ENCODE measurements at places on chromosomes 12 and 14.

GRCh38 chr14:93928184-93929047, 1.3 kb downstream of the FAM181A start:
- no peaks in the 10 kb centered on the region for H3K4me1 ChIP-seq
- DNase-seq = no peak
- H3K27me3 ChIP-seq = no peaks in the 10 kb centered on the region

- no peak overlapping the region for H3K4me3 ChIP-seq
- H3K27me3 ChIP-seq = no peaks in the 10 kb centered on the region
- DNase-seq = no peak
- no peaks in the 10 kb centered on the region for H3K4me1 ChIP-seq
Measured at GRCh38 chr12:87185367-87185766, 843.8 kb downstream of the C12orf50 start.

GRCh38 chr12:63930971-63931370, 86.5 kb downstream of the SRGAP1 start:
- H3K27me3 ChIP-seq = no peaks in the 10 kb centered on the region
- H3K27ac ChIP-seq = no peak overlapping the region
- DNase-seq = no peak
- no peaks in the 10 kb centered on the region for H3K36me3 ChIP-seq

- no peak for DNase-seq
- no peak overlapping the region for H3K27ac ChIP-seq
- no peaks in the 10 kb centered on the region for H3K4me1 ChIP-seq
- H3K36me3 ChIP-seq = no peaks in the 10 kb centered on the region
- H3K27me3 ChIP-seq = no peaks in the 10 kb centered on the region
Measured at GRCh38 chr12:11907625-11908024, 163.1 kb upstream of the BCL2L14 start.

DNA sequence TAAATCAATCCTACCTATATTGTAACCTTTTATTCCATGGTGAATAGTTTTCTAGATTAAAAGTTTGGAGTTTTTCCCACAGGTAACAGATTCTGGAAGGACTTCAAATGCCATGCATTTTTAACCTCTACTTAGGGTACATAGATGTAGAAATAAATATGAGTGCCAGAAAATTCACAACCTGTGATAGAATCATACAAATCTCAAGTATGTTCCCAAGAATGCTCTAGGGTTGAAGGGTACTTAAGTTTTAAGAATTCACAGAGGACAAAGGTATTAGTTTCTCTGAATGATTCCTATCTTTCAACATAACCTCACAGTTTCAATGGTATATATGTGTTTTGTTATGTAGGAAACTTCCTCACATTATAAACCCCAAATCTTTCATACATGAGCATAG, 511.3 kb downstream of the TMEM117 start:
- no peaks in the 10 kb centered on the region for H3K27me3 ChIP-seq
- H3K27ac ChIP-seq = no peak overlapping the region
- DNase-seq = no peak
- no peaks in the 10 kb centered on the region for H3K36me3 ChIP-seq
- H3K4me3 ChIP-seq = no peak overlapping the region

DNA sequence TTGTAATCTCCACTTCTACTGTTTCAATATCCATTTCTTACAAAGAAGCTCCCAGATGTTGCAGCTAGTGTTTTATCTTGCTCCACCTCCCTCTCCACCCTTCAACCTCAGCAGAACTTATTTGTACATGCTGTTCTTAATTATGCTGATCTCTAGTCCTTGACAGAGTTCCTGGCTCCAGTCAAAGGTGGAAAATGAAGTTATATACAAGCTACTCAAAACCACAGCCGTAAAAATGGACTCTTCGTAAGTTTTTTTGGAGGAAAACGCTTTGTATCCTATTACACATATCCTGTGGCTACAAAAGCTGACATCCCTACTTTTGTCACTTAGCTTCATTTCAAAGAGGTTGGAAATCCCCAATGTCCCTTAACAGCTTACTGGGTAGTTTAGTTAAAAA, 1.3 kb downstream of the CLEC1A start:
- peak overlapping the region; percentile 28 for H3K27ac ChIP-seq
- H3K4me3 ChIP-seq = no peak overlapping the region
- DNase-seq = no peak
- no peaks in the 10 kb centered on the region for H3K27me3 ChIP-seq

- peak overlapping the region; percentile 59 for H3K4me3 ChIP-seq
- no peak overlapping the region for H3K27ac ChIP-seq
- no peaks in the 10 kb centered on the region for H3K4me1 ChIP-seq
- DNase-seq = no peak
Measured at GRCh38 chr14:28765831-28766468, 637 bp upstream of the FOXG1 start.

- H3K4me3 ChIP-seq = no peak overlapping the region
- H3K4me1 ChIP-seq = no peaks in the 10 kb centered on the region
- no peak for DNase-seq
- H3K27ac ChIP-seq = no peak overlapping the region
Measured at GRCh38 chr12:2851931-2852330, 4.9 kb downstream of the TEX52 start.

GRCh38 chr12:96190413-96191108, 3.6 kb upstream of the ELK3 start:
- H3K4me1 ChIP-seq = no peaks in the 10 kb centered on the region
- no peak for DNase-seq
- no peak overlapping the region for H3K27ac ChIP-seq
- H3K27me3 ChIP-seq = no peaks in the 10 kb centered on the region
- H3K36me3 ChIP-seq = no peaks in the 10 kb centered on the region
- H3K4me3 ChIP-seq = no peak overlapping the region

- no peaks in the 10 kb centered on the region for H3K27me3 ChIP-seq
- no peak overlapping the region for H3K4me3 ChIP-seq
- no peak overlapping the region for H3K27ac ChIP-seq
- H3K36me3 ChIP-seq = no peaks in the 10 kb centered on the region
- no peak for DNase-seq
Measured at GRCh38 chr14:65850429-65851135, 438.1 kb downstream of the FUT8 start.

GRCh38 chr12:115419145-115419646, 735.2 kb upstream of the TBX3 start:
- H3K27me3 ChIP-seq = no peaks in the 10 kb centered on the region
- H3K36me3 ChIP-seq = no peaks in the 10 kb centered on the region

GRCh38 chr12:50018968-50019367, 6.3 kb downstream of the RACGAP1 start:
- H3K27ac ChIP-seq = no peak overlapping the region
- no peaks in the 10 kb centered on the region for H3K27me3 ChIP-seq
- no peaks in the 10 kb centered on the region for H3K4me1 ChIP-seq
- no peak for DNase-seq

GRCh38 chr14:27384124-27384523, 786.3 kb upstream of the NOVA1 start:
- no peak overlapping the region for H3K4me3 ChIP-seq
- no peaks in the 10 kb centered on the region for H3K4me1 ChIP-seq
- DNase-seq = no peak
- no peak overlapping the region for H3K27ac ChIP-seq

GRCh38 chr14:94021416-94022157, 4.6 kb upstream of the OTUB2 start:
- no peak overlapping the region for H3K27ac ChIP-seq
- H3K4me1 ChIP-seq = no peaks in the 10 kb centered on the region
- no peaks in the 10 kb centered on the region for H3K36me3 ChIP-seq
- no peak overlapping the region for H3K4me3 ChIP-seq
- H3K27me3 ChIP-seq = no peaks in the 10 kb centered on the region

GRCh38 chr12:45327823-45328383, 112.0 kb downstream of the ANO6 start:
- no peak overlapping the region for H3K4me3 ChIP-seq
- no peaks in the 10 kb centered on the region for H3K27me3 ChIP-seq
- no peaks in the 10 kb centered on the region for H3K4me1 ChIP-seq
- no peaks in the 10 kb centered on the region for H3K36me3 ChIP-seq
- no peak overlapping the region for H3K27ac ChIP-seq

DNA sequence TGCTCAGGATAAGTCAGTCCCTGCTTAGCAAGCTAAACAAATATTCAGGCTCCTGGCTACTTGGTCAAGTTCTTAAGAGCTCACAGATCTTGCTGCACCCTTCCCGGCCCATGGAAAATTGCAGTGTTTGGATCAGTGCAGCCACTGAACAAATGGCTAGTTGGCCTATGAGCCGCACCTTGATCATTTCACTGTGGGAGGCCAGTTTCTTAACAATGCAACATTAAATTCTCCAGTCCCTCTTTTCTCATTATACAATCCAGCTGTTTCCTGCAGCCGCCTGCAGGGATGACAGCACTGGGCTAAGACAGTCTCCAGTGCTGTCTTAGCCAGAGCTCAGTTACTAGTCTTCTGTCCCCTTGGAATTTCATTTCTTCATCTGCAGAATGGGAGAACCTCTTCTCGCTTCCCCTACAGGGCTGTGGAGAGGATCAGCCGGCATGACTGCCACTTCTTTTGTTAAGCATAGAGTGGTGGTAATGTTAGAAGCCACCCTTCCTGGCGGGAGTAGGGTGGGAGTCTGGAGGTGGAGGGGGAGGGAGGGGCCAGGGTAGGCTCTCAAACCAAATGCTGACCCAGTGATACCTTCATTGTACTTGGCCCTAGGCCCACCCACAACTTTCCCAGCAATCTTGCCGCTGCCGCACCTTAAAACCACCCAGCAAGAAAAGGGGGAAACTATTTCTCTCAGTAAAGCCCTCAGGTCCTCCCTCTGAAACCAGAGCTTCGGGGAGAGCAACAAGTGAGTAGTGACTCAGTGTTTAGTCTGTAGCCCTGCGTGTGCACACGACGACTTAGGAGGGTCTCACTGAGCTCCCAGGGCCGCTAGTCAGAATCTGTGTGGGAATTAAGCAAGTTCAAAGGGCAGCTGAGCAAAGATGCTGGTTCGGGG, 145.7 kb downstream of the NUAK1 start:
- H3K27ac ChIP-seq = no peak overlapping the region
- H3K4me3 ChIP-seq = no peak overlapping the region
- H3K27me3 ChIP-seq = no peaks in the 10 kb centered on the region
- no peak for DNase-seq
- no peaks in the 10 kb centered on the region for H3K36me3 ChIP-seq
- H3K4me1 ChIP-seq = no peaks in the 10 kb centered on the region

- H3K4me1 ChIP-seq = no peaks in the 10 kb centered on the region
- peaks cover 5% of the 10 kb centered on the region for H3K36me3 ChIP-seq
- no peak overlapping the region for H3K27ac ChIP-seq
- no peak for DNase-seq
Measured at GRCh38 chr12:26978801-26979200, 35.4 kb downstream of the TM7SF3 start.

GRCh38 chr12:19894050-19894449, 454.8 kb downstream of the AEBP2 start:
- no peaks in the 10 kb centered on the region for H3K36me3 ChIP-seq
- no peak overlapping the region for H3K4me3 ChIP-seq
- H3K27me3 ChIP-seq = no peaks in the 10 kb centered on the region
- no peaks in the 10 kb centered on the region for H3K4me1 ChIP-seq
- no peak for DNase-seq

DNA sequence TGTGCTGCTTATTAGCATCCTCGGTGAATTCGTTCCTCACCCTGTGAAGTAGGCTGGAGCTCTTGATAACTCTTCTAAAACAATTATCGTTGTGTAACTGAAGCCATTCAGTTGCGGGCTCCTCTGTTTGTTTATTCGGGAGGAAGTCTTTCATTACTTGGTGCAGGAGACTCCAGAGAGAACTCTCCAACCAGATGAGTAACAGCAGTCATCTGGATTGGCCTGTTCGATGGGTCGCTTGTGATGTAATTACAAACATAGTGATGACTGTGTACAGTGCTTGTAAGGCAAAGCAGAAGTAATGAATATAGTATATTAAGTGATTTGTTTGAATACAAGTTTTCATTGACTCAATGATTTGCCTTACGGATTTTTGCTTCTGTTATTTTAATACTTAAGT, 10.9 kb downstream of the ATP6V0A2 start:
- H3K27ac ChIP-seq = no peak overlapping the region
- no peak overlapping the region for H3K4me3 ChIP-seq
- peaks cover 4% of the 10 kb centered on the region for H3K36me3 ChIP-seq
- no peaks in the 10 kb centered on the region for H3K27me3 ChIP-seq

GRCh38 chr12:19458733-19459132, 19.4 kb downstream of the AEBP2 start:
- no peaks in the 10 kb centered on the region for H3K27me3 ChIP-seq
- DNase-seq = no peak
- H3K36me3 ChIP-seq = no peaks in the 10 kb centered on the region
- H3K4me3 ChIP-seq = no peak overlapping the region
- H3K4me1 ChIP-seq = no peaks in the 10 kb centered on the region

- no peak overlapping the region for H3K4me3 ChIP-seq
- H3K4me1 ChIP-seq = no peaks in the 10 kb centered on the region
- H3K27ac ChIP-seq = no peak overlapping the region
- no peaks in the 10 kb centered on the region for H3K27me3 ChIP-seq
Measured at GRCh38 chr12:116955382-116956021, 44.8 kb downstream of the FBXW8 start.

GRCh38 chr14:85296456-85297210, 233.3 kb upstream of the FLRT2 start:
- H3K27me3 ChIP-seq = no peaks in the 10 kb centered on the region
- DNase-seq = no peak
- no peaks in the 10 kb centered on the region for H3K36me3 ChIP-seq
- H3K27ac ChIP-seq = no peak overlapping the region
- no peak overlapping the region for H3K4me3 ChIP-seq
- H3K4me1 ChIP-seq = no peaks in the 10 kb centered on the region

DNA sequence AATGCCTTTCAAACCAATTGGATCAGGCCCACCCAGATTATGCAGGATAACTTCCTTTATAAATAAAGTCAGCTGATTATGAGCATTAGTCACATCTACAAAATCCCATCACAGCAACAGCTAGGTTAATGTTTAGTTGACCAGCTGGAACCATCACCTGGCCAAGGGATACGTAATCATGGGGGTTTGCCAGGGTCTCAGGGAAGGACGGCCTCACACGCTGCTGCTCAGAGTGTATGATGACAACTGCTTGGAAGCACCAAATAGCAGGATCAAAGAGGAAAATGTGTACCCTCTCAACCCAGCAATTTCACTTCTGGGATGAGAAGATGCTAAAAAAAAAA, 162.6 kb downstream of the SLC15A4 start:
- H3K27ac ChIP-seq = no peak overlapping the region
- no peaks in the 10 kb centered on the region for H3K4me1 ChIP-seq
- no peaks in the 10 kb centered on the region for H3K27me3 ChIP-seq
- DNase-seq = no peak
- no peaks in the 10 kb centered on the region for H3K36me3 ChIP-seq
- H3K4me3 ChIP-seq = no peak overlapping the region

DNA sequence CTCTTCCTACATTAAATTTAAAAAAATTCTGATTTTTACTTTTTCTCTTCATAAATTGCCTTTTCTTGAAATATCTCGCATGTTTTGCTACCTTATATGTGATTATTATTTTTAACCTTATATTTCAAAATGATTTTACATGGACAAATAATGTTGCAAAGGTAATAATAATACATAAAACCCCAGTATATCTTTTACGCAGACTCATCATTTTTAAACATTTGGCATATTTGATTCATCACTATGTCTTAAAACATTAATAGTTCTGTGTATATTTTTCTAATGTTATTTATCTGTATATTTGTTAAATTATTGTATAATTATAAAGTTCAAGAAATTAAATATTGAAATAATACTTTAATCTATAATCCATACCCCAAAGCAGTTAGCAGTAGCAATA, 350.8 kb downstream of the RPL10L start:
- H3K27ac ChIP-seq = no peak overlapping the region
- DNase-seq = no peak
- H3K4me1 ChIP-seq = no peaks in the 10 kb centered on the region
- H3K4me3 ChIP-seq = no peak overlapping the region

- H3K27me3 ChIP-seq = no peaks in the 10 kb centered on the region
- DNase-seq = no peak
- no peaks in the 10 kb centered on the region for H3K4me1 ChIP-seq
- no peaks in the 10 kb centered on the region for H3K36me3 ChIP-seq
- no peak overlapping the region for H3K4me3 ChIP-seq
- H3K27ac ChIP-seq = no peak overlapping the region
Measured at GRCh38 chr14:35695647-35696046, 113.4 kb downstream of the RALGAPA1 start.

Data from breast epithelium (tissue), 4 donors.